AML-193 (cell line): ENCODE measurements at places on chromosomes 5 and 9.

GRCh38 chr5:177467436-177467835 is 6.0 kb downstream of the DBN1 start:
- DNase-seq = no peak

DNA sequence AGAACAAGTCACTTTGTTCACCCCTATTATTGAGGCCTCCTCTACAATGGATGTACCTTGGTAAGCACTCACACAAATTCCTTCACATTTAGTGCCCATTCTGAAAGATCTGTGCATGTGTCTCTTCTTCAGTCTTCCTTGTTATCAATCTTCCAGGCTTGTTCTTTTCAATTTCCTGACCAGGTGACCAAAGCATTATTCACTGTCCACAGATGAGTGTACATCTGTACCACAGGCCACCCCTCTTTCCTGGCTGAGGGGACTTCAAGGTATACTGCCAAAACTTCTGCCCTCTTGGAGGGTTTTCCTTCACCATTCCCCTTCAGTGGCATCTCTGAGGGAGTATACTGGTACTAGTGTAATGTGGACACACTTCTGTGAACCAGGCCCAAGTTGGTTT is 25.5 kb upstream of the STOM start:
- DNase-seq = no peak

- DNase-seq = peak; percentile 75
Observed at GRCh38 chr5:43020399-43020746, 19.7 kb downstream of the ANXA2R start.

GRCh38 chr5:33905381-33905780 is 13.6 kb upstream of the ADAMTS12 start:
- no peak for DNase-seq

DNA sequence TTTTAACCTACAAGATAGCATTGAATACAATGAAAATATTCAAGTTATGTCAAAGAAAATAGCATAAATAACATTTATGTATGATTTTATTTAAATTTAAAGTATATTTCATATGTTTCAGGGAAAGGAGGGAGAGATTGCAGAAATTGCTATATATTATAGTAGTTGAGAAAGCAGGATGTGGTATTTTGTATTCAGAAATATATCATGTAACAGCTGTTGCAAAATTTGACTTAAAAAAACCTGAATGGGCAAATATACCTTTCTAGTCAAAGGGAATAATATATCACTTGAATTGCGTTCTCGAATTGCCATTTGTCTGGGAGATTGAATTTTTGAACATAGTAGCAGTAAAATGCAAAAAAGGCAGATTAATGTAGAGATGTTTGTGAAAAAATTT is 80.6 kb downstream of the PAM start:
- DNase-seq = peak; percentile 87

DNA sequence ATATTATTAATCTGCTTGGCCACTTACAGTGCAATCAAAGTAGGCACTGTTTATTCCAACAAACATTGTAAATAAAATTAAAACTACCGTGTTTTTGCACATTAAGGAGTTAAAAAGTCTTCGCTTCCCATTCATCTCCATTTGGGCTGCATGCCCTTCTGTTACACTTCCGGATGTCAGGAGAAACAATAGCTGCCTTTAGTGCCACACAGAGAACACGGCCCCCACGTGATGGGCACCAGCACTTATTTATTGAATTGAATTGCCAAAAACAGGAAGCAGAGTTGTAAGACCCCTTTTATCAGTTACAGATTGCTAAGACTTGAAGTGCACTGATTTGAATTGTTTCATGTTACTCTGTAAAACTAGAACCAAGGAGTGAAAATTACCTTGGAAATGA is 80.4 kb downstream of the LHFPL2 start:
- DNase-seq = no peak

DNA sequence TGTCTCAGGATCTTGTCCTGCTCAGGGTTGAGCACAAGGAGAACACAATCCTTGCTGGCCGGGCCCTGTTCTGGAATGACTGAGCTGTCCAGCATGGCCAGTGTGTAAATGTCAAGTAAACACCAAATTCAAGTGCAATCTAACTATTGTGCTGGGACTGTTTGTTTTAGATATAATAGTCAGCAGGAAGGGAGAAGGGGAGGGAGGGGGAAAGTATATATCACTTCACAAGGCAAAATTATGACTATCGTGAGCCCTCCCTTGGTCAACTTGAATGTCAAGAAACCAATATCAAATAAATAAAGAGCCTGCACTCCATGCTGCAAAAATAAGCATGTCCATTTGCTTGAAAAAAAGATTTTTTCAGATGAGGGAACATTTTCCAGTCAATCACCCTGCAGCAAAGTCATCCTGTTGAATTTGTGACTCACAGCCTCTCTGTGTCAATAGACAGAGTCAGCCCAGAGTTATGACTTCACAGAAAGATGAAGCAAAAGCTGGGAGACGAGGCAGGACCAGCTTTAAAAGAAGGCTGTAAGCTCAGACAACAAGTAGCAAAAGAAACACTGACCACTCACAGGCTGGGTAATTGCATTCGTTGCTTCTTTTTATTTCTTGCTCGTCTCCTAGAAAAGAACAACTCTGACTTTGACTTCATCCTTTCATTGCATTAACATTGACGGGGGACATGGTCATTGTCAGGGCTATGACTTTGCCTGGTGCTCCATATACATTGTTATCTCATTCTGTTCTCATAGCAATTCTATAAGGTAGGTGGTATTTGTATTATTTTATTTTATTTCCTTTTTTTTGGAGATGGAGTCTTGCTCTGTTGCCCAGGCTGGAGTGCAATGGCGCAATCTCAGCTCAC is 15.3 kb upstream of the KLF4 start:
- no peak for DNase-seq

DNA sequence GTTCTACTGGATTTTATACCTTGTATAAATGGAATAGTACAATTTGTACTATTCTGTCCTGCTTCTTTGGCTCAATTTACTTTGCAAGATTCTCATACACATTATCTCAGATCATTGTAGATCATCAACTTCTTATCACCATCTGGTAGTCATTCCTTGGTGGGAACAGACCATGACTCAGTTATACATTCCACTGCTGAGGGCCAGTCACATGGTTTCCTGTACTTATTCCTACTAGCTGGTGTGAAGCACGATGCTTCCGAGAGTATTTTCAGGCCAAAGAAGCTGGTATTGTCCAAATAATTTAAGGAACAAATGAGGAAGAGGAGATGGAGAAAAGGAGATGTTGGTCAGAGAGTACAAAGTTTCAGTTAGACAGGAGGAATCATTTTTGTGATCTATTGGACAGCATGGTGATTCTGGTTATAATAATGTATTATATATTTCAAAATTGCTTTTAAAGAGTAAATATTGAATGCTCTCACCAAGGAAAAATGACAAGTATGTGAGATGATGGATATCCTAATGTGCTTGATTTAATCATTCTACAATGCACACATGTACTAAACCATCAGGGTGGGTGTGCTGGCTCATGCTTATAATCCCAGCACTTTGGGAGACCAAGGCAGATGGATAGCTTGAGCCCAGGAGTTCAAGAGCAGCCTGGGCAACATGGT is 124.1 kb downstream of the SYK start:
- DNase-seq = no peak

- DNase-seq = no peak
Observed at GRCh38 chr5:144711172-144711571, 540.5 kb downstream of the KCTD16 start.

DNA sequence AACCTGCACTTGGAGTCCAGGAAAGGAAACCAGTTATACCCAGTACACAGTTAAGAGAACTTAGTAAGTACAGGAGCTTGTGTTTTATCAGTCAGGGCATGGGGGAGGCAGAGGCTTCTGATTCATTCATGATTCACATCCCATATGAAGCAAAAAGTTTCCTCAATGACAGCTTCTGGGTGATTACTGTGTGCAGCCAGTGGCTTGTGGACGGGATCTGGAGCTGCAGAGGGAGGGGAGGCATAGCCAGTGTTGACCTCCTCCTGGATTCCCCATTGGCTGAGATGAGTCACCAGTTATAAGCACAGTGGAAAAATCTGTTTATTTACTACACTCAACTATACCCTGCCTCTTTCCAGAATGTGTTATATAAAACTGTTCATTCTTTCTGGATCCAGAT is 17.7 kb downstream of the IL31RA start:
- no peak for DNase-seq

- DNase-seq = no peak
Observed at GRCh38 chr9:121368745-121369144, 1.3 kb downstream of the STOM start.
